ENCODE measurements at places on chromosomes 5 and 9.

DNA sequence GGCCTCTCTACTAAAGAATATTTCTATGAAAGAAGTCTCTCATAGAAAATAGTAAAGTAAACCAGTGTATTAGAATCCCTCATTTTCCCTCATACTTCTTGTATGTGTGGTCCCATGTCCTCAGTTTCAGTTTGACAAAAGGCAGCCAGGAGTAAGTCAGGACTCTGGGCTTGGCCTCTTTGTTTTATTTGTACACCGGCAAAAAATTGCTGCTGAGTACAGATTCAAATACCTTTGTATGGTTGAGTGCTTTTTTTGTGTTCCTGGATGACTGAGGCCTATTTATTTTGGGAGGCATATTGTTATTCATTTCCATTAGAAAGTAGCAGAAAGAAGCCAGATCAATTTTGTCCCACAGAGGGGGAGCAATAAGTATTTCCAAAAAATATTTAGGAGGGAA, 47.3 kb upstream of the CEP78 start:
- DNase-seq = no peak

- DNase-seq = no peak
Measured at GRCh38 chr9:135536216-135536615, 9.7 kb upstream of the OBP2A start.

- no peak for DNase-seq
Measured at GRCh38 chr5:76358-77169, 15.4 kb upstream of the PLEKHG4B start.

GRCh38 chr9:73844135-73844534, 653.0 kb upstream of the RORB start:
- no peak for DNase-seq

- DNase-seq = no peak
Measured at GRCh38 chr5:129909225-129909624, 5.0 kb downstream of the CHSY3 start.

DNA sequence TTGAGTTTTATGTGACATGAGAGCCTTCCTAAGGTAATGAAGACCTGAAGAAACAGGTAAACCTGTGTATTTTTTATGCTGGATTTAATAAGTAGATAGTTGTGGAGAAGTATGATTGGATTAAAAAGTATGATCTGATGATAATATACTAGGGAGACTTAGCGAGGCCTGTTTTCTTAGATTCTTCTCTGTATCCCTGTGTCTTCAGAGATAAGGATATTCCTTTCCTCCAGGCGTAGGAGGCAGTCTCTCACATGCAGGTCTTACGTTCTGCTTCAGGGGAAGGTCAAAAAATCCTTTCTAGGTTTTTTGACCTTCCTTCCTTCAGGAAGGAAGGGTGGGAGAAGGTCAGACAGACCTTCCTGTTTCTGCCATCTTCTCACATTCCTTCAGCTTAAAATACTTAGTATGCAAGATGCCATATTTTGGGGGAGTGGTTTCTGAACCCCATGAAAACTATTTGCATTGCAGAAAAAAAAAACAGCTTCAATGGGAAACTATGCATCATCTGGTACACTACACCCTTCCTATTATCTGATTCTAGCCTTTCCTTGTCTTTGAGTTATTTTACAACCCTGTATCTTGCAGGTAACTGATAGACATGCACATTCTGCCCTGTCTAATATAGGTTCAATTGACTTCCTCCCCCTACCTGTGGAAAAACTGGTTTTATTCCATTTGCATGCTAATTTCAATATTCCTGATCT, 57.3 kb upstream of the ZNF608 start:
- no peak for DNase-seq

DNA sequence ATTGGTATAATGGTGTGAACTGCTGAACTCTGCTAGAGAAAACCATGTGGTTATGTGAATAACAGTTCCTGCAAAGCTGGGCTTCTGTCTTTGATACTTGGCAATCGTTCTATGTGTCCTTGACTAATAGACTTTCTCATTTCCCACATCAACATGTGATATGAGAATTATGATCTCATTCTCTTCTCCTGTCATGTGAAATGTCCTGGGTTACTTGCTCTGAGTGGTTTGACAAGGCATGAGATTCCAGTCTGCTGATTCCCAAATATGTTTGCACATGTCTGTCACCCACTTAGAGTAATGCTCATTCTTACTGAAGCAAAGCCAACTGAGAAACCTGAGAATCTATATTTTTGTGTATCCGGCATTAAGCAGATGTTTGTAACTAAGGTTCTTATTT, 141.2 kb downstream of the PARP8 start:
- no peak for DNase-seq

DNA sequence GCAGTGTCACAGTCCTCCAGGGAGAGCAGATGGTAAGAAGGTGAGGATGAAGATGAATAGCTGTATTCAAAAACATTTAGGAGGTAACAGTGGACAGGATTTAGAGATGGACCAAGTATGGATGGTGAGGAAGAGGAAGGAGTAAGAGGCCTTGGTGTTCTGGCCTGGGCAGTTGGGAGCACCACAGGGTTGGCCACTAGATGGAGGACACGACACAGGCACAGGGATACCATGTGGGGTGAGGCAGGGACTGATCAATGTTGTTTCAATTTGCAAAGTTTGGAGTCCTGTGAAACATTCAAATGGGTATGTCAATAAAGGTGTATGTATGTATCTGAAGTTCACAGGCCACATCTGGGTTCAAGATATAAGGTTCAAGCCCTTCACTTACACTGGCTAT, 141.1 kb upstream of the RASEF start:
- no peak for DNase-seq

DNA sequence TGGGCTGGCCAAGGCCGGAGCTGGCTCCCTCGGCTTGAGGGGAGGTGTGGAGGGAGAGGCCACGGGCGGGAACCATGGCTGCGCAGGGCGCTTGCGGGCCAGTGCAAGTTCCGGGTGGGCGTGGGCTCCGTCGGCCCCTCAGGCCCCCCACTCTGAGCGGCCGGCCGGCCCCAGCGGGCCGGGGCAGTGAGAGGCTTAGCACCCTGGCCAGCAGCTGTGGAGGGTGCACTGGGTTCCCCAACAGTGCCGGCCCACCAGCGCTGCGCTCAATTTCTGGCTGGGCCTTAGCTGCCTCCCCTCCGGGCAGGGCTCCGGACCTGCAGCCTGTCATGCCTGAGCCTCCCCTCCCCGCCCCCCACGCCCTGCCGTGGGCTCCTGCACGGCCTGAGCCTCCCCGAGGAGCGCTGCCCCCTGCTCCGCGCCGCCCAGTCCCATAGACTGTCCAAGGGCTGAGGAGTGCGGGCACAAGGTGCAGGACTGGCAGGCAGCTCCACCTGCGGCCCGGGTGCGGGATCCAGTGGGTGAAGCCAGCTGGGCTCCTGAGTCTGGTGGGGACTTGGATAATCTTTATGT, 184.2 kb downstream of the ATPSCKMT start:
- no peak for DNase-seq

- DNase-seq = no peak
Measured at GRCh38 chr9:70228118-70228517, 30.7 kb upstream of the SMC5 start.

DNA sequence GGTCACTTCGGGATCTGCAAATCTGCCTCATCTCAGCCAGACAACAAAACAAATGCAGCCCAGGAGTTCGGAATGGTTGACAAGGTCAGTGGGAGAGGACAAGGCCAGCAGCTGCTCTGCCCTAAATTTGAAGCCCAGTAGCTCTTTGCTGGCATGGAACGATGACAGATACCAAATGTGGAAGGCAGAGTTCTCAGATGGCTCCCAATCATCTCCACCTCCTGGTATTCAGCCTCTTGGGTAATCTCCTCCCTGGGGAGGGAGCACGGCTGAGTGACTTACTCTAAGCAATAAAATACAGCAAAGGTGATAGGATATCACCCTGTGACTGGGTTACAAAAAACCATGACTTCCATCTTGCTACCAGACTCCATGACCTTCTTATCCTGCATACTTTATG, 172.8 kb downstream of the ENTREP1 start:
- DNase-seq = no peak

GRCh38 chr5:68886814-68887213, 207.0 kb upstream of the SLC30A5 start:
- no peak for DNase-seq

- no peak for DNase-seq
Measured at GRCh38 chr9:137017791-137018497, 10.1 kb downstream of the ABCA2 start.

DNA sequence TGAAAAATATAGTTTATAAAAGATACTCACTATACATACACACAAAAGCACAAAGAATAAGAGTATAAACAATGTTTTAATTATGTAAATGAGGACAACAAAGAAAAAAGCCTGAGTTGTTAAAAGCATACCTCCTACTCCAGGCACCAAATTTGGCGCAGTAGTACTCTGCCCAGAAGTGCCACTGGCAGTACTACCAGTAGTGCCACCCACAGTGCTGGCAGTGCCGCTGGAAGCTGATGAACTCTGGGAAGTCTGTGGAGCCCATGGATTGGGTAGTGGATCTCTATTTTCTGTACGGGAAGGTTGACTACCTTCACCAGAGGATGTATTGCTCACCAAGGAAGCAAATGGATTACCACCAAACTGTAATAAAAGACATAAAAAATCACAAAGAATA, 30.2 kb downstream of the UBQLN1 start:
- no peak for DNase-seq

GRCh38 chr5:33843579-33843978, 48.2 kb downstream of the ADAMTS12 start:
- DNase-seq = no peak

- DNase-seq = no peak
Measured at GRCh38 chr9:7368410-7369292, 430.9 kb downstream of the DMAC1 start.

- DNase-seq = no peak
Measured at GRCh38 chr9:16637218-16637617, 233.3 kb downstream of the BNC2 start.

- DNase-seq = no peak
Measured at GRCh38 chr5:111682121-111682520, 74.9 kb downstream of the NREP start.

DNA sequence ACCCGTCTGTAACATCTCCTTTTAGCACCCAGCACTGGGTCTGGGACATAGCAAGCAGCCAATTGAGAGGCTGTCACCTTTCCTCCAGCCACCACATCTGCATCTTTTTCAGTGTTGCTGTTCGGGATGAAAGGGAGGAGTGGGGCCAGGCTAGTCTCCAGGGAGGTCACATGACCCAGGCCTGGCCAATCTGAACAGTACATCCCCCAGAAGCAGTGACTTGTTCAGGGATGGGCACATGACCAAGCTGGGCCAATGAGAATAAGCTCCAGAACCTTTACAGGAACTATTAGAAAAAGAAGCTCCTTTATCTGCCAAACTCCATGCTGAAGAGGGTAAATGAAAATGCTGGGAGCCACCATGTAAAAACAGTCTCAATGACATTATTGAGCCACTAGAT, 359.0 kb downstream of the SLIT3 start:
- no peak for DNase-seq

Measured in germinal center (tissue), 1 donor.